Fibroblast of mammary gland (primary cell): ENCODE measurements at places on chromosomes 1 and 21.

DNA sequence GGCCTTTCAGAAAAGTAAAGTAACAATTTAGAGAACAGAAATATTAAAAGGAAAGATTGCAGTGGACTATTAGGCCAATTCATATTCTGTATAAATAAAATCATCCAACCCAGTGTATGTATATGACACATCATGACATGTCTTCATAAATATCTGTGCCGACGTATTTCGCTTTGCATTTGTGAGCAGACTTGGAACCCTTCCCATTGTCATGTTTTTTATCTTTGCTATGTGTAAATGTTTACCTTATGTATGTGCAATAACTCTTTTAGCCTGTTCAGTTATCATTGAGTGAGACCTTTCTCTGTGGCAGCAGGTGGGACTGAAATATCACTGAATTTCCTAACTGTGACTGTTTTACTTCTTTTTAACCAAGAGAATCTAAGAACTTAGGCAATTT is 58.0 kb upstream of the FAM3B start:
- DNase-seq: peak; percentile 52

- no peak for DNase-seq
Observed at GRCh38 chr1:231170875-231171274, 9.0 kb downstream of the TRIM67 start.

DNA sequence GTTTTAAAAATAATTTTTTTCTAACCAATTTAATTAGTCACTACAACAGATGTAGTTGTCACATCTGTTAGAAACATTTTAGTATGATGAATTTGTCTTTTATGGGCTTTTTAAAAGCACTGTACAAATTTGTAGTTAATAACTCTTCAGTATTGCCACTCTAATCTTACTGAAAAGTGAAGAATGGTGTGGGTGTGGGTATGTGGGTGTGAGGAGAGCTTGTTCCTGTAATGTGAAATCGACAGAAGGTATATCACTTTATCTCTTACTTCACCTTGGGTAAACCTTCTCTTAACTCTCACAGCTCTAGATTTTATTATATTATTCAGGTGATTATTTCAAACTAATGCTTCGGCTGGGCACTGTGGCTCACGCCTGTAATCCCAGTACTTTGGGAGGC is 42.5 kb downstream of the TMEM200B start:
- no peak for DNase-seq

- DNase-seq: no peak
Observed at GRCh38 chr1:109529881-109530456, 9.7 kb upstream of the GPR61 start.

DNA sequence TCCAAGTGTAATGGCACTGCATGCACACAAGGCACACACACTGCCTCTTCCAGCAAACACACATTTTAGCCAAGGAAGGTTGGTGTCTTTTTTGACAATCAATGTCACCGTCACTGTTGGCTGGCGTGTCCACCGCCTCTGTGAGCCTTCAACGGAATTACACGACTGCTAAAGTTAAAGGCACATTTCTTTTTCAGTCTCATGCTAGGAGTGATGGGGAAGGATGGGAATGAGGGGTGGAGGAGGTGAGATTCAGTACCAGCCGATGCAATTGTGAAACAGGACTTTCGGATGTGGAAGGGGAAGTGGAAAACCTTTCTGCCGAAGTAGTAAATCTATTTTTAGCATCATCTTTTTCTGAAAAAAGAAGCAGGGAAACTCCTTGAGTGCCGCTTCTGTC is 1.4 kb downstream of the ELAVL4 start:
- no peak for DNase-seq

DNA sequence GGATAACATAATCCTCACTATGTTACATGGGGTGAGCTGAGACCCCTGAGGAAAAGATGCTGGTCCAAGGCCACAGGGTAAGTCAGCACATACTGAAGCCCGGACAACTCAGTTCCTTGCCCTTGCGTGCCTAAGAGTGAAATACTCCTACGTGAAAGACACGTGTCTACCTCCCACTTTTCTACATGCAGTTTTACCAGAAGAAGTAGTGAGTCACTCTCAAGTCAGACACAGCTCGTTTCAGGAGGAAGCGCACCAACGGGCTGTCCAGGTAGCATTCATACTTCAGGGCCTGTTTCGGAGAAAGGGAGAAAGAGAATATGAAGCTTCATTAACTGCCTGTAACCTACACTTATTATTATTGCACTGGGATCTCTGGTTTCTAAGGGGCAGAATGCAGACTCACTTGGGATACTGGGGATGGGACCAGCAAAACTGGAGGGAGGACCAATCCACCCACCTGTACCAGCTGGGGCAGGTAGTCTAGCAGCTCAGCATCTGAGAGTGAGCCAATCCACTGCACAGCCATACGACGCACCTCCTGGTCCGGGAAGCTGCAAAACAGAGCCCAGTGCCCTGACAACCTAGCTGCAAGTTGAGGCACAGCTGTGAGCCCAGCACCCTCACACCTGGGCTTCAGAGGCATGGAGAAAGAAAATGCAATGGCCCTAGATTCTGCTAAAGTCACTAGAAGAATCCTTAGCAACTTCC is 32.4 kb upstream of the PPP1R15B start:
- peak; percentile 56 for DNase-seq

GRCh38 chr1:33344896-33345560 is 24.1 kb upstream of the A3GALT2 start:
- no peak for DNase-seq

- no peak for DNase-seq
Observed at GRCh38 chr1:78712467-78713051, 62.9 kb downstream of the IFI44 start.

DNA sequence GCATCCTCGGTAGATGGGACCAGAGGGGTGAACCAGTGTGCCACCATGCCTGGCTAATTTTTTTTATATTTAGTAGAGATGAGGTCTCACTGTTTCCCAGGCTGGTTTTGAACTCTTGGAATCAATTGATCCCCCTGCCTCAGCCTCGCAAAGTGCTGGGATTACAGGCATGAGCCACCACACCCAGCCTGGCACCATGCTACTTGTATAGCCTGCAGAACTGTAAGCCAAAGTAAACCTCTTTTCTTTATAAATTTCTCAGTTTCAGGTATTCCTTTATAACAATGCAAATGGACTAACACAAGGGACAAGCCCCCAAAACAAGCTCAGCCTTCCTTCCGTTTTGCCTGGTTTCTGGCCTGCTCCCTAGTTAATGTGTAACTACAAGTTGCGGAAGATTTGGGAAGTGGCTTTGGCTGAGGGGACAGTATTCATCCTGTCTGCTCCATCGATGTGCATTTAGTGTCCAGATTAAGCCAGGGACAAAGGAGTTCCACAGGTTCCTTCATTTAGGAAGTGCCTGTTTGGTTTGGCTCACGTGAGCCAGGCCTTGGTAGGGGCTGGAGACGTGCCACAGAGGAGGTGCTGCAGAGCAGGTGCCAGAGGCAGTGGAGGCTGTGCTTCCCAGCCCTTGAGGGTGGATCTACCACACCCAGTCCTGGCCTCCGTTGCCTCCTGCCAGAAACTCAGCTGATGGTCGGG is 4.4 kb downstream of the AVPR1B start:
- no peak for DNase-seq

DNA sequence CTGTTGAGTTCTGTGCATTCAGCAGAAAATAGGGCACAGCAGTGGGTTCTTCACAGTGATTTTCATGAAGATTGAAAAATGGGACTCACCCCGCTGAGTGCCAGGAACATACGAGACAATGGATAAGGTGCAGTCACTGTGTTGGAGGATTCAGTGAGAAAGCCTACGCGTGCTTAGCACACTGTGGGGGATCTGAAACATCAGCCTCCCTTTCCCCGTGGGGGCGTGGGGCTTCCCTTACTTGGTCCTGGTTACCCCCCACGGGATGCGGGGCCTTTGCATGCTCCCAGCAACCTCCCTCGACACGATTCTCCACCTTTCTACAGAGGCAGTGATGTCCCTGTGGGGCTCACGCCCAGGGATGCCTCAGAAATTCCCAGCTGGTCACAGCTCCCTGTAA is 252.2 kb upstream of the C1orf174 start:
- no peak for DNase-seq

- DNase-seq: no peak
Observed at GRCh38 chr1:5976231-5976630, 16.0 kb downstream of the NPHP4 start.

DNA sequence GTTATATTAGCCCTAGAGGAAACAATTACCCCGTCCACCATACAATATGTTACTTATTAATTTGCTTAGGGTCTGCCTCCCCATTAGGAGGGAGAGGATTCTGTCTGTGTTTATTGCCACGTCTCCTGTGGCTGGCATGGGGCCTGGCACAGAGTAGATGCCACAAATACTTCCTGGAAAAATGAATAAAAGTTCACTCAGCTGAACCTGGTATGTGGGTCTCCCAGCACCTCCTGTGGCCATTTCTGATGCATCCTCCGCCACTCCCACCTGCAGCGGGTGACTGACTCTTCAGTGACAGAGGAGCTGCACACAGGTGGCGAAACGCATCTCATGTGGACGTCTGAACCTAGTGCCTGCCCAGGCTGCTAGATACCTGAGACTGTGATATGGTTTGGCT is 112.7 kb downstream of the CLIC6 start:
- no peak for DNase-seq

- no peak for DNase-seq
Observed at GRCh38 chr1:3981746-3982505, 81.9 kb upstream of the C1orf174 start.

- DNase-seq: peak; percentile 38
Observed at GRCh38 chr1:16077406-16078245, 4.2 kb upstream of the FAM131C start.

DNA sequence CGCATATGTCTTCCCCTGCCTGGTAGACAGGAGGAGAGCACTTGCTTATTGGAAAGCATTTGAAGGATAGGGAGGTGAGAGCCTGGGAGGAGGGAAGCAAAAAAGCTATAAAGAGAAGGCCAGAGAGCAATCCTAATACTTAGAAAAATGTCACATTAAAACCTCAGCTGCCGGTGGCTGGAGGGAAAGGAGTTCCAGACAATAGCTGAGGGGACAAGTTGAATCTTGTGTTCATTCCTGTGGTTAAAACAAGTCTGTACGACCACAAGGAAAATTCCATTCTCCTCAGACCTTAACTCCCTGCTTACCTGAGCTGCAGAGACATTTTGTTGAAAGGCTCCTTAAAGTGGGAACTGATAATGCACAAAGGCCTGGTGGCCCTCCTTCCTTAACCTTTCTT is 218.8 kb upstream of the CAMK1G start:
- DNase-seq: no peak

- no peak for DNase-seq
Observed at GRCh38 chr21:38639571-38640354, 141.5 kb upstream of the ERG start.
